CD8-positive, alpha-beta T cell (primary cell): ENCODE measurements at places on chromosomes 1 and 21.

GRCh38 chr1:214379236-214379970, 98.4 kb downstream of the SMYD2 start:
- no peak for DNase-seq

DNA sequence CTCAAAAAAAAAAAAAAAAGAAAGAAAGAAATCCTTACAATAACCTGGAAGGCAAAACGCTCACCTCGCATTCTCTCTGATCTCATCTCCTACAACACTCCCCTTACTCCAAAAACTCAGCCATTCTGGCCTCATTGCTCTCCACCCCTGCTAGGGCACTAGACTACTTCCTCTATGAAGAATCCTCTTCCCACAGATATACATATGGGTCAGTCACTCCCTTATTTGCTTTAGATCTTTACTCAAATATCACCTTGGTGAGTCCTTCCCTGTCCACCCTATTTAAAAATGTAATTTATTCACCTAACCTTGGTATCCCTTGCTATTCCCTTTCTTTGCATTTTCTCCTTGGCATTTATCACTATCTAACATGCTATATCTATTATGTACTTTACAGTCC, 24.6 kb upstream of the KIF1B start:
- DNase-seq = no peak

DNA sequence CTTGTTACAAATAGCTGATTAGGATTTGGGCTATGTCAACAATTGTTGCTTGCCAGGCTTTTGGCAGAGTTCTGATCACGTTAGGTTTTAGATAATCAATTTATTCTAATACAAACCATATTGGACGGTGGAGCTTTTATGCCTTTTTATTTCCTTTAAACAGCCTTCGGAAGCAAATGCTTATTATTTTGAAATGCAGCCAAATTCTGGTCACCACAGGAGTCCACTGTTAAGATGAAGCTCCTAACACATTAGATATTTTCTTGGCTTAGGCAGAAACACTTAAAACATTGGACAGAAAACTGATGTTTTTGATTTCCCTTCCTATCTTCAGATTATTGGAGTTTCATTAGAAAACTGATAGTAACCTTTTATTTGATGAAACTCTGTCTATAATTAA, 82.9 kb downstream of the CENPF start:
- no peak for DNase-seq

DNA sequence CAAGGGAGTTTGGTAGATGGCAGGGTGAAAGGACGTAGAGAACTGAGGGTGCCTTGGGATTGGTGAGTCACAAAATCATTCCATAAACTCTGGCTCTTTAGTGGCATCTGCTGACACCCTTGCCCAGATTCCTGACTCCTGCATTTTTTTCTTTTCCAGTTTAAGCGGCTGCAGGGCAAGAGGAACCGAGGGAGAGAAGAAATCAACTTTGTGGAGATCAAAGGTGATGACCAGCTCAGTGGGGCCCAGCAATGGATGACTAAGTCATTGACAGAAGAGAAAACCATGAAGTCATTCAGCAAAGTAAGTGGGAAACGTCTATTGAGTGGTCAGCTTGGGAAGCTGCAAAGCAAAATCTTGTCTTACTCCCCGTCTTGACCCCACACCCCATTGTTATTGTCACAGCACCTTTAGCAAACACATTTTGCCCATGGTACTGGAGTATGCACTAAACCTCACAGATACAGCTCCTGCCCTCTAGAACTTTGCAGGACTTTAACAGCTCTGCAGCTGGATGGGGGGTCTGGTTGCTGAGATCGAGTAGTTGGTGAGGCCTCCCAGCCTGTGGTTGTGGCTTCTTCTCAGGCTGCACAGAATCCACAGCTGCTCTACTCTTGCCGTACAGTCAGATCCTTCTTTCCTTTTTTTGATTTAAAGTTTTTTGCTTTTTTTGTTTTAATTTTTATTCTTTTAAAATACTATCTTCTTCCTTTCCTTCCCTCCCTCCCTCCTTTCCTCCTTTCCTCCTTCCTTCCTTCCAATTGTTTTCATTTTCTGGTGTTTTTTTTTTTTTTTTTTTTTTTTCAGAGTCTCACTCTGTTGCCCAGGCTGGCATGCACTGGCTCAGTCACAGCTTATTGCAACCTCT, 21.9 kb downstream of the SH2D2A start:
- no peak for DNase-seq

DNA sequence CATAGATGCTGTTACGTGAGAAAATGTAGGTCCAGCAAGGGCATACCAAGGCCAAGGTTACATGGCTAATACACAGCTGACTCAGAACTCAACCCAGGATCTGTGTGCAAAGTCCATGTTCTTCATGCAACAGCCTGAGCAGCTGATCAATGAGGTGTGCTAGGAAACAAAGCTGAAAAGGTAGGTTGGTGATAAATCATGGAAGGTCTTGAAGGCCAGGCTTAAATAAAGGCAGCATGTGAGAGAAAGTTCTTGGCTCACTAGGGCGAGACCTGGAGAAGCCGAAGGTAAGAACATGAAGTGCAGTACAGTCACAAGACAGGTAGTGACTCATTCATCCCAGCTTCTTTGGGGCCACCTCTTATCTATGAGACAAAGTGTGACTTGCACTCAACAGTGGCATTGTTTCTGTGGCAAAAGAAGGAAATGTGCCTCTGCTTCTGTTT, 33.4 kb downstream of the TLR5 start:
- DNase-seq = no peak

DNA sequence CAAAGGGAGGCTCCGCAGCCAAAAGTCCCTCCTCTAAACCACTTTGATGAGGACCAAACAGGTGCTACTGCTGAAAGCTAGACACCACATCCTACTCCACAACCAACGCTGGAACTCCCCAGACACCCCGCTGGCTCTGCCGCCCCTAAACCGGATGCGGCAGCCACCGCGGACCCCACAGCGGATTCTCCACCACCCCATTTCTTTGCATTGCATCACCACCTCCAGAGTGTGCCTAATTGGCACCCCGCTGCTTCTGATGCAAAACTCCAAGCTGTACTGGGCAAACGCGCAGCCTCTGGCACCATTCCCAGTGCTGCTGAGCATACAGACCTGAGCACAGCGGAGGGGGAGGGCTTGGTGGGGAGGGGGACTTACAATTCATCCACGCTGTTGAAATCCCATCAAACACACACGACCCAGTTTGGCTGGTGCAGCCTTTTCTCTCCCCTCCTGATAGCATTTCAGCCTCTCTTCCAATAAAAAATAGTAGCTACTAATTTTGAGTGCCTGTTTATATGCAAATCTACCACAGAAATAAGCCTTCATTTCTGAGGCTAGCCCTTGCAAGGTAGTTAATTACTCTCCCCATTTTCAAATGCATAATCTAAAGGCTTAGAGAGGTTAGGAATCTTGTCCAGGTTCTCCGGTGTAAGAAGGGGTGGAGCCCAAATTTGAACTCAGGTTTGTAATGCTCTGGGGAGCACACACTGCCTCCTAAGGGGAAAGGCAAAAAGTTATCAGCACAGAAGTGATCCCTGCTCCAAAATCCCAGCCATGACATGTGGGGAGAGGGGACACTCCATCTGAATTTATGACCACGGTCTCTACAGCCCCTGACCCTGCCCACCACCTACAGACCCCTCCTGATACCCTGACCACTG, 12.2 kb upstream of the RGS16 start:
- peak; percentile 84 for DNase-seq

- no peak for DNase-seq
These were observed 481.1 kb upstream of the USP24 start for GRCh38 chr1:55696181-55696754.

DNA sequence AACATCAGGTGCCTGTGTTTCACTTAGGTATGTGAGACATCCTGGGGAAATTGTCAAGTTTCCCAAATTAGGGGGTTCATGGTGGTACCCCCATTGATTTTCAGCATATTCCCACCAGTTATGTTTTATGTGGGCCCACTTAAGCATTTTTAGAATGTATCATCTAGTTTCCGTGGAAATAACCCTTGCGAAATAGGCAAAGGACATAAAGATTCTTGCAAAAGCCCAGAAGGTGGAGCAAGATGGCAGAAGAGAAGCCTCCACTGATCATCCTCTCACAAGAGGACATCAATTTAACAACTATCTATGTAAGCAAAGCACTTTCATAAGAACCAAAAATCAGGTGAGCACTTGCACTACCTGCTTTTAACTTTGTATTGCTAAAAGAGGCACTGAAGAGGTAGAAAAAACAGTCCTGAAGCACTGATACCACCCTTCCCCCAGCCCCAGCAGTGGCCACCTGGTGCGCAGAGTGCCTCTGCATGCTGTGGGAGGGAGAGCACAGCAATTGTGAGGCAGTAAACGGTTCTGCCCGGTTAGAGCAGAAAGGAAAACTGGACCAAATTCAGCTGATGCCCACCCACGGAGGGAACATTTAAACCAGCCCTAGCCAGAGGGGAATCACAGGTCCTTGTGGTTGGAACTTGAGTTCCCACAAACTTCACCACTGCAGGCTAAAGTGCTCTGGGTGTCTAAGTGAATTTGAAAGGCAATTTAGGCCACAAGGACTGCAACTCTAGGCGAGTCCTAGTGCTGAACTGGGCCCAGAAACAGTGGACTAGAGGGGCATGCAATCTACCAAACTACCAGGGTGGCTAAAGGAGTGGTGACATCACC, 23.2 kb downstream of the MCOLN2 start:
- DNase-seq = no peak

GRCh38 chr21:22981819-22982218, 1983.6 kb downstream of the NCAM2 start:
- DNase-seq = no peak

- no peak for DNase-seq
These were observed 4.0 kb upstream of the LAMC1 start for GRCh38 chr1:183019139-183019740.

DNA sequence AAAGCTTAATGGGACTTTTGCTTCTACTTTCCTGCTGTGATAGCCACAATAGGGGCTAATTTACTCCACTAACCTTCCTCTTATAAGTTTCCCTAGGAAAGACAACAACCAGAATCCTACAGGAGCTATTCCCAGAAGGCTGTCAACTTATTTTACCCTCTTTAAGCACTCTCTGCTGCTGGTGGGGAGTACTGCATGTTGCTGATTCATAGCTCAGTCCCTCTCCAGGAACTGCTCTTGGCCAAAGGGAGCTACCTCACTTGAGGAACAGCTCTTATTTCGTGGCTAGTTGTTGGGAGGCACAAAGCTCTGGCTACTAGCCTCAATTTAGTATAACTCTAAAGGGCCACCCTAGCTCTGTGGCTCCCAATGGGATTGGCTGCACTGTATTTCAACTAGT, 37.2 kb downstream of the ADSS2 start:
- no peak for DNase-seq

DNA sequence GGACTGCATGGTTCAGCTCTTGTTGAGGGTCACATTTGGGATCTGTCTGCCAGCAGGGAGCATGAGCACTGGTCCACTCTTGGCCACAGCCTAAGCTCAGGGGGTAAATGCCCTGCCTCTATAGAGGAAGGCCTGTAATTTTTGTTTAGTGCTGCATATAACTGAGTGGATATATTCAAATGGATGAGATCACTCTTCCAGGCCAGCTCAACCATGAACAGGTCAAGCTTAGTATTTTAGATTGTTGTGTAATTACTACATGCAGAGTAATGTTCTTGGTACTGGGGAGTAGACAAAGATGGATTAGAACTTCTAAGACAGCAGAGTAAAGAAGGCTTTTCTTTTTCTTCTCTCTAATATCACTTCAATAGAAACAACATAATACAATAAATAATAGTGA, 376.9 kb downstream of the GPATCH2 start:
- no peak for DNase-seq

- DNase-seq = peak; percentile 38
These were observed 19.5 kb downstream of the FAAH start for GRCh38 chr1:46413596-46413985.

GRCh38 chr1:72606216-72606810, 324.0 kb upstream of the NEGR1 start:
- DNase-seq = no peak

DNA sequence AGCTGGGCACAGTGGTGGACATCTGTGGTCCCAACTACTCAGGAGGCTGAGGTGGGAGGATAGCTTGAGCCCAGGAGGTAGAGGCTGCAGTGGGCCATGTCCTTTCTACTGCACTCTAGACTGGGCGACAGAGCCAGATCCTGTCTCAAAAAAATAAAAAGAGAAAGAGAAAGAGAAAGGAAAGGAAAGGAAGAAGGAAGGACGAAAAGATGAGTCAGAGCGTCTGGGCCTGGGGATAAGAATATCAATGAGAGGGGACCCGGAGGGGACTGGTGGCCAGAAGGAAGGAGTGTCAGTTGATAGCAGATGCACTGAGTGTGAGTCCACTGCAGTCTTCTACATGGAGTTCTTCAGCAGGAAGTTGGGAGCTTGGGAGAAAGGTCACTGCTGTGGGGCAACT, 75.6 kb downstream of the SYT6 start:
- DNase-seq = no peak

DNA sequence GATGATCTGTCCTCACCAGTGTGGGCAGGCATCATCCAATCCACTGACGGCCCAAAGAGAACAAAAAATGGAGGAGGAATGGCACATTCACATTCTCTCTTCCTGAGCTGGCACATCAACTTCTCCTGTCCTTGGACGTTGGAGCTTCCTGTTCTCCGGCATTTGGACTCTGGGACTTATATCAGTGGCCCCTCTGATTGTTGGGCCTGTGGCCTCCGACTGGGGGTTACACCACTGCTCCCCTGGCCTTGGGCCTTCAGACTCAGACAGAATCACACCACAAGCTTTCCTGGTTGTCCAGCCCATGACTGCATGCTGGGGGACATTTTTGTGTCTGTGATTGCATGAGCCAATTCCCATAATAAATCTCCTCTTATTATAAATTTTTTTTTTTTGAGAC, 20.1 kb downstream of the IFNLR1 start:
- DNase-seq = no peak

DNA sequence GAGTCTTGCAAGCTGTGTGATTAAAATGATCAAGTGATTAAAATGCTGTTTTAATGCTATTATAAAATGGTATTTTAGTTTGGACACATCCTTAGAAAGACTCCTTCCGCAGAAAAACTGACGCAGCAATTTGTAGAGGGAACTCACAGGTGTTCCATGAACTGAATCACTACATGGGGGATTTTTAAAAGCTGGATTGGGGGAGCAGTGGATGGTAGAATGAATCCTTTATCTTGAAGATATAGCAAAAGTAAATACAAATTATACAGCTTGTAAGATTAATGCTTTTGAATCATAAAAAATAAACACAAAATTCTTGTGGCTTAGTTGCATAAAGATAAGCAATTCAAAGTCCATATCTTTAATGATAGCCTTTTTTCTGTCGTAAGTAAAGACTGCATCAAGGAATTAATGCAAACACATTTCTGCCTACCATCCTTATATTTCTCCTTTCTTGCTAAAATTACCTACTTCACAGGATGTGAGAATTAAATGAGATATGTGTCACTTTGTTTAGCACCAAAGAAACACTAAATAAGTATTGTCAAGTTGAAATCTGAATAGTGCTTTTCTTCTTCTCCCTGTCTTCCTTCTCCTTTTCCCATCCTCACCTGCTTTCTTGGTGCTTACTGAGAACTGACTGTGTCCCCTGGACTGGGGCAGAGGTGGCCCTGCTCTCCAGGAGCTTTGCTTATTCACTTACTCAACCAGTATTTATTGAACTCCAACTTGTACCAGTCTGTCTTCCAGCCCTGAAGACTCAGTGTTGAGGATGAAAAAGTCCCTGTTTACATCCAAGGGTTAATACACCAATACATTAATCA, 61.5 kb upstream of the F3 start:
- DNase-seq = no peak
